ENCODE measurements at places on chromosomes 3 and 15.
A peak's percentile ranks its signal among the peaks of the same experiment; 100 is the strongest.

DNA sequence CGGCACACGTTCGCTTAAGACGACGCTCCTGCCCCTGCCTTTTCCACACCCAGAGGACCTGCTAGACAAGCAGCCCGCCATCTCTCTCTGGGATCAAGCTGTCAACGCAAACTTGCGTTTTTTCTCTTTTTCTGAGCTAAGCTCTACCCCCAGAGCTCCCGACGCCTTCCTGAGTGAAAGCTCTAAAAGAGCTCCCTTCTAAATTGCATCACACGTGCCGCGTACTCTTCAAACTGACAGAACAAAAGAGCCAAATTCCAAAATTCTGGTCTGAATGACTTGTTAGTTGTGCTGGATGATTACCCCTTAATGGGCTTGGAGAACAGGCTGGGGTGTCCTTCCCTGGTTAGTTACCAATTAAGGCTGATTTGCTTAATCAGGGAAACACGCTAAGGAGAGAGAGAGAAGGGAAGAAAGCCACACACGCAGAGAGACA lies 81.2 kb downstream of the MDFIC2 start:
- DNase-seq = no peak

DNA sequence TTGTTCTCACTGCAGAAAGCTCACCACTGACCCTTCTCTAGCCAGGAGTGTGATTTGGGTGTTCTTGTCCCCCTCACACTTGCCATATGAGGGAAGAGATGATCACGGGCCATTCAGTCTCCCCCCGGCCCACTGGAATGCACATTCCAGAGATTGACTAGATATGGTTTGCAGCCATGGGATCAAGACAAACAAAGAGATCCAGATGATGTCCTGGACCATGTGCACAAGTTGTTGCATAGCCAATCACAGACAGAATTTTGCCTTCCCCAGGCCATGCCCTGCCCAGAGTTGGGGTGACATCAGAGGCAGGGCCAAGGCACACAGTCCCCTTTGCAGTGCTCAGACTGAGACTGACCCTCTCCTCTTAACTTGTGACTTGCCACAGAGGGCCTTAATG lies 14.8 kb downstream of the MUC13 start:
- no peak for DNase-seq

DNA sequence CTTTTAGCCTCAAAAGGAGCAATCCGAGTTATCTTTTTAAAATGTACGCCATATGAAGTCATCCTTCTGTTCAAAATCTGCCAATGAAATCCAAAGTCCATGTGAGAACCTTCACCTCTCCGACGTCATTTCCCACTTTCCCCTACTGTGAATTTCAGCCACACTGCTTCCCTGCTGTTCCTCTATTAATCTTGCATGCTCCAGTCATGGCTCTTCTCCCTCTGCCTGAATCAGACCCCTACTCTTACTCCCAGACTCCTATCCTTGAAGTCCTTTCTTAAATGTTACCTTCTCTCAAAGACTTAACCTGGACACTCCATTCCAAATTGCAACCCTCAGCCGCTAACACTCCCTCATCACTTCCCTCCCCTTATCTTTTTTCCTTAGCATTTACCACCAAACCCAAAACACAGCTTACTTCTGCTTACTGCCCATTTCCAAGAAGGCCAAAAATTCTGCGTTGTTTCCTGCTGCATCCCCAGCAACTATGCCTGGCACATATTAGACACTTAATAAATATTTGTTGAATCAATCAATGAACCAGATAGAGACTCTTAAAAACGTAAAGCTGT lies 1.2 kb downstream of the NKIRAS1 start:
- DNase-seq = no peak

DNA sequence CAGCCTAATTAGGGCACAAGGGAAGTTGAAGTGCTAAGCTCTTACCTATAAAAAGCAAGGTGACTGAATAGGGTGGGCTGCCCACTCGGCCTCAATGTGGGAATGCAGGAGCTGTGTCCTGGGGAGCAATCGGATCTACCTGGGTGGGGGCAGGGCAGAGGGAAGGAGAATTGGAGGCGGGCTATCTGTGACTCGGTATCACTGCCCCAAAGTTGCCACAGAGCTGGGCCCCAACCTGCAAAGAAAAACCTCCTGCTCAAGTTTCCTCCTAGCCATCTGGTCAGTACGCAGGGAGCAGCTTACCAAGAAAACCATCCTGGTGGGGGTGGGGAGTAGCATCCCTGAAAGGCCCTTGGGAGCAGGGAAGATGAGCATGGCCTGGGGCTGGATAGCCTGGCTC lies 10.7 kb downstream of the CIB2 start:
- DNase-seq = peak; percentile 43

- no peak for DNase-seq
These were observed 14.9 kb upstream of the TM4SF4 start for GRCh38 chr3:149459491-149460059.

Data from H9 (cell line).